ENCODE measurements at places on chromosomes 2 and 18. TPM values are rescaled to one million over a fixed set of nuclear protein-coding genes. Genes with fewer than 3 reads are reported as not detected.

ARL4C gene
- polyA plus RNA-seq: 6.0 TPM

DSC2 gene
- 35.1 TPM for polyA plus RNA-seq

NEMP2 gene
- polyA plus RNA-seq: 7.0 TPM

CHAC2 gene
- 4.8 TPM for polyA plus RNA-seq

HADHA gene
- 162 TPM for polyA plus RNA-seq

HYCC2 gene
- 11.0 TPM for polyA plus RNA-seq

CGREF1 gene
- 1.8 TPM for polyA plus RNA-seq

NEURL3 gene
- polyA plus RNA-seq: not detected

ZNF521 gene
- not detected for polyA plus RNA-seq

UGT1A7 gene
- polyA plus RNA-seq: not detected

RTP5 gene
- polyA plus RNA-seq: not detected

ROCK2 gene
- polyA plus RNA-seq: 45.7 TPM

Data from muscle of arm (tissue), 14 donors.